ENCODE measurements at places on chromosomes 1 and 21.
A peak's percentile ranks its signal among the peaks of the same experiment; 100 is the strongest.

DNA sequence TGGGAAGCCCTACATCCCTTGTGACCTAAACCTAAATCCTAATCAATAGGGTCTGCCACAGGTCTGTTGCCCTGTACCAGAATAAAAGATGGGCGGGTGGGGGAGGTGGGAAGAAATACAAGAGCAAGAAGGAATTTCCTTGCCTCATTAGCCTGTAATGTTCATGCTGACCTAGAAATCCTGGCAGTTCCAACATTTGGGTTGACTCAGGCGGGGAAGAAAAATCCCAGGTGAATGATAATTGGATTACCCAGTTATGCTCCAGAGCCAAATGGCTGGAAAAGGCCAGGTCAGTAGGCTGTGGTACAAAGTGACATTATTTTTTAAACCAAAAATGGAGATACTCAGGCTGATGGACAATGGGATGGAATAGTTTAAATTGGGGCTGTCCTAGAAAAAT, 27.3 kb upstream of the A3GALT2 start:
- DNase-seq: no peak

- DNase-seq: no peak
Observed at GRCh38 chr1:243715285-243715684, 134.8 kb downstream of the AKT3 start.

- DNase-seq: no peak
Observed at GRCh38 chr1:203130358-203130985, 2.9 kb downstream of the ADORA1 start.

DNA sequence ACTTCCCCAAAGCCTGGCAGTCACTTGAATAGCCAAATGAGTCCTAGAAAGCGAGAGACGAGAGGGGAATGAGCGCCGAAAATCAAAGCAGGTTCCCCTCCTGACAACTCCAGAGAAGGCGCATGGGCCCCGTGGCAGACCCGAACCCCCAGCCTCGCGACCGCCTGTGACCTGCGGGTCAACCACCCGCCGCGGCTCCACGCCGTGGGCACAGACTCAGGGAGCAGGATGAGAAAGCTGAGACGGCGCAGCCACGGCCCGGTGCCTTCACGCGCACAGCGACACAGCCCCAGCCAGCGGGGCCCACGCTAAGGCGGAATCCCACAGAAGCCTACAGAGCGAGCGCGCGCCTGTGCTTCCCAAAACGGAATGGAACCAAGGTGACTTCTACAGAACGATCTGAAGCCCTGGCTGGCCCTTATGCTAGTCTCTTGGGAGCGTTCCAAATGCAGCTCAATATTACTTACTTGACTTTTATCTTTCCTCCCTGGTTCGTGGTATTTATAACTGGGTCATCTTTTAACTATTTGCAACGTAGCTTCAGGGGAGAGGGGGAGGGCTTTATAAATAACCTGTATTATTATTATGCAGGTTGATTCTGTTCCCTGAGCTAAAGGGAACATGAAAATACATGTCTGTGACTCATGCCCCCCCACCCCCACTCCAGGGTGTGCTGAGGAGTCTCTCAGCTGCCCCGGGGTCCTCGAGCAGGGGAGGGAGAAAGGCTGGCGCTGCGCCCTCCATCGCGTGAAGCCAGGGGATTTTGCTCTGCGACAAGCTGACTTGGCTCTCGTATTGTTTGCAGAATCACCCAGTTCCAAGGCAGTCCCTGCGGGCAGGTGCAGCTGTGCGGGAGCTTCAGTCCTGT, 1.7 kb downstream of the TSPEAR start:
- DNase-seq: no peak

DNA sequence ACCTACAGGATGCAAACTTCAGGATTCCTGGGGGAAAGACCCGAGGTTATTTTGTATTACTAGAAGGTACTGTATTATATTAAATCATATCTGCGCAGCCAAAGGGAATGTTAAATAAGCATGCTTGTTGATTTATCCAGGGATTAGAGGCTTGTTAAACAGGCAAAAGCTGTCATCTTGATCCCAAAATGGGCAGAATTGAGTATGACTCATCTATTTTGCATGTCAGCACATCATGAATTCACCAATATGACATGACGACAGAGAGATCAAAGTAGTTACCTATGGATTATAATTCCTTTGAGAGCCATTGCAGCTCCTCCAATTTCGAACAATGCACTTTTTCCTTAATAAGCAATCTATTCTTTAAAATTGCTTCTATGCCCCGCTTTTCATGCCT, 66.1 kb downstream of the TBX15 start:
- DNase-seq: no peak

DNA sequence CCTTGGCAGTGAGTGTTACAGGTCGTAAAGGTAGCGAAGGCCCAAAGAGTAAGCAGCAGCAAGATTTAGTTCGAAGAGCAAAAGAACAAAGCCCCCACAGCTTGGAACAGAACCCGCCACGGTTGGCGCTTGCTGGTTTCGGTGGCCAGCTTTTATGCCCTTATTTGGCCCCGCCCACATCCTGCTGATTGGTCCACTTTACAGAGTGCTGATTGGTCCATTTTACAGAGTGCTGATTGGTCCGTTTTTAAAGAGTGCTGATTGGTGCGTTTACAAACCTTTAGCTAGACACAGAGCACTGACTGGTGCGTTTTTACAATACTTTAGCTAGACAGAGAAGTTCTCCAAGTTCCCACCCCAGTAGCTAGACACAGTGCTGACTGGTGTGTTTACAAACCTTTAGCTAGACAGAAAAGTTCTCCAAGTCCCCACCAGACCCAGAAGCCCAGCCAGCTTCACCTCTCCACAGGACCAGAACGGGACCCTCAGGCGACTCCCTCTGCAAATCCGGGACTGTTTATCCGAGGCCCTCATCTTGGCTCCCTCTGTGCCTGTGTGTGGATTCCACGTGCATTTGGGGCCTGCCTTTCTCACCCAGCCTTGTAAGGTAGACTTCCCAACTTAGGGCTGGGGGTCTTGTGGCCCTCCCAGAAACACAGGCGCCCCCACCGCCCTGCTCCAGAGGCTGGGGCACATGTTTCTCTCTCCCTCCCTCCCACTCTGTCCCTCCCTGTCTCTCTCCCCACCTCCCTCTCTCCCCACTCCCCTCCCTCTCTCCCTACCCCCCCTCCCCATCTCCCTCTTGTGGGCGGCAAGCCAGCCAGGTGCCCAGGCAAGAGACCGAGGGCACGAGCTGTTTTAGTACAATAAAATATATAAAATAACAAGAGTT, 12.6 kb downstream of the FTCD start:
- DNase-seq: no peak

DNA sequence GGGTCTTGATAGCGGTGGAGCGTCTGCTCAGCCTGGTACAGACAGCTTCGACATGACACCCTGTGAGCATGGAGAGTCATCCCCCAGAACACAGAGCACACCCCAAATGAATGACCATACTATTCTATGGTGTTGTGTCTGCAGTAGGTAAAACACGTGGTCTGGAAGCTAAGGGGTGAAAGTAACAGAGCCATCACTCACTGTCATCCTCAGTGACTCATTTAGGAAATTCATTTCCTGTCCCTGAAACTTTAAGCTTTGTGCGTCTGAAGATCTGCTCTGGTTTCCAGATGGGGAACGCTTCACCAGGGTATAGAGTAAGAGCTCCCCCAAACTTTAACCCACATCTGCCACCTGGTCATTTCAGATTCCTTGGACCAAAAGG, 94.8 kb upstream of the DISP3 start:
- no peak for DNase-seq

DNA sequence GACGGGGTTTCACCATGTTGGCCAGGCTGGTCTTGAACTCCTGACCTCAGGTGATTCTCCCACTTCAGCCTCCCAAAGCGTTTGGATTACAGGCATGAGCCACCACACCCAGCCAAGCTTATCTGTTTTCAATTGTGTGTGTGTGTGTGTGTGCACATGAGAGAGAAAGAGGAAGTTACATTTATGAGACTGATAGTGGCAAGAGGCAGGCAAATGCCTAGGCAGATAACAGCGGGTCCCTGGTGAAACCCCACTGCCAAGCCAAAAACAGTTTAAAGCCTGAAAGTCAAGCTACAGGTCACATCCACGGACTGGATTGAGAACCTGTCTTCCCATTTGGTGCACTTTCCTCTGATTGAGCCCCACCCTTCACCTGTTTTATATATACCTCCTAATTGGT, 35.1 kb upstream of the IFNGR2 start:
- no peak for DNase-seq

DNA sequence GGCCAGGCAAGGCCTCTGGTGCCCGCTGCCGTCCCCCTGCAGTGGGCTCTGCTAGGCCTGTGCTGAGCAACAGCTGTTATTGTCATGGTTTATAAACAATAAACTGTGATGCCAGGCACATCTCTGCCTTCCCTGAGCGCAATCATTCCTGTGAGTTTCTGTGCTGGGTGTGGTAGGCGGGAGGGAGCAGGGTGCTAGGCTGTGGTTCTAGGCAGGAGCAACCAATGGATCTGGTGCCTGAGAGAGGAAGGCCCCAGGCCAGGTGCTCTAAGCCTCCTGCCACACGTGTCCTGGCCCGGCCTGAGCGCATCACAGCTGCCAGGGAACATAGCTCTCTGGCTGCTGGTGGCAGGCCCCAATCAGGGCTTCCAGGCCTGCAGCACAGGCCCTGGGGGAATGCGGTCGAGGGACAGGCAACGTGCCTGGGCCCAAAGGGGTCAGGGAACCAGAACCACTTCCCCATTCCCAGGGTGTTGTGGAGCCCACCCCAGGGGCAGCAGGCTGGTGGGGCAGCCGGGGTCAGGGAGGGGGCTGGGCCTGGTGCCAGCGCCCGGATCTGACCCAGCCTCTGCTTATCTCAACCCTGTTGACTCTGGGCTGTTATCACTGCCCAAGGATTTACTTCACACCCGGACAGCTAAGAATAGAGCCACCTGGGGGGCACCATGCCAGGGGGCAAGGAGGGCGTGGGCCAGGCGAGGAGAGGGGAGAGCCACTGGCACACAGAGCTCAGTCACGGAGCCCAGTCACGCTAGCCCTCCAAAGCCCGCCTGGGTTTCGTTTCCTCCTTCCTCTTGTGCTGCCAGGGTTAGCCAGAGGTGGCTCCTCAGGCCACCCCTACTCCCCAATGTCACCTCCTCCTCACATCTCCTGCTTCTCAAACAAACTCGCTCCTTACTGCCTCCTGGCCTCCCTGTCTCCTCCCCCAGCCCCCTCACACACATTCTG, 11.5 kb downstream of the TRIM46 start:
- DNase-seq: no peak

- DNase-seq: peak; percentile 49
Observed at GRCh38 chr1:19209439-19209989, 552 bp downstream of the UBR4 start.

DNA sequence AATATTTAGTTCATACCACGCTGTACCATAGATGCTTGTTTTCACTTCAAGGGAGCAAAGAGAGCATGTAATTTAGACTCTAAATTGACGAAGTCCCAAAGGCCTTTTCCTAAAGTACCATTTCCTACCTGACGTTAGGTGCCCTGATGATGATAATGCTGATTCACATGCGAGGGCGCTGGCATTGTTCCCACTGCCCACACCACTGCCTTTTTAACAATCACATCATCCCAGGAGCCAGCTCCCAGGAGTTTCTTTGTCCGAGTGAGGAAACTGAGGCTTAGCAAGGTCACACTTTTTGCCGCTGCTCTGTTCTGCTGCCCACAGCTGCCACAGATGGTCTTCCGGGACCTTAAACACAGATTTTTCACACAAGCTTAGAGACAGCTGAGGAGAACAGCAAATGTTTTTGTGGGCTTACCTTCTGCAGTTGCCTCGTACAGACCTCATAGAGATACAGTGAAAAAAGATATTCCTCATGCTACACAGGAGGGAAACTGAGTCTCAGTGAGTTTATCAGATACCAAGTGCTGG, 69.4 kb downstream of the EVA1C start:
- DNase-seq: no peak

DNA sequence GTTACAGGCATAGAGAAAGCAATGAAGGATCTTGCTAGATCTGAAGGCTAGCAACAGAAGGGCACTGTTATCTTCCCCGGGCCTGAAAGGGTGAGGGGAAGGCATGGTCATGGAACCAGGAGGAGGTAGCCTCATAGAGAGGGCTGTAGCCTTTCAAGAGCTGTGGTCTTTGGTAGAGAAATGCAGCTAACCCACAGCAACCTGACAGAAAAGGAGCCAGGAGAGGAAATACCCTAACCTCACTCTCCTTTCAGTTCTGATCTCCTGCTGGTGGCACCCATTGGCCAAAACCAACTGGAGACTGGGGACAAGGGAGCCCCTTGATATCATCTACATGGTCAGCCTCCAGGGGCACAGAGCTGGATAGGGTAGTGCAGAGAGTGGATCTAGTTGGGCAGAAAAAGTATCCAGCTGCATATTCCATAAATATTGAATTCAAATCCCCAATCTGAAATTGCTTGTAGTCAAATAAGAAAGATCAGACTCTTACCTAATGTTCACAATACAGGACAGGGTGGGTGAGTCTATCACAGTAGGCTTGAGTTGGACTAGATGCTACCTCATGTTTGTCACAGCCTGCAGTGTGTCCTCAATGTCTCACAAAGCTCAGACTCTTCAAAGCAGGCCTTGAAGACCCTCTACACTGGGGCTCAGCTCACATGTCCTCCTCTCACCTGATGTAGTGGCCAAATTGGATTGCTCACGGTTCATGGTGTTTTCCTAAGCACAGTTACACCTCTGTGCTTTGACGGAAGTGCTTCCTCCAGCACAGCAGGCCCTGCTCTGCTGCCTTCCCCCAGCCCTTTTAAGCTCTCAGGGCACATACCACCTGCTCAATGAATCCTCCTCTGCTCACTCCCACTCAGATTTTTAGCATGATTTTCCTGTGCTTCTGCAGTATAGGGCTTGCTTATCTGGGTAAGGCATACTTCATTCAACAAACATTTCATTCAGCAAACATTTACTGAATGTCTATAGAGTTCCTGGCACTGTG, 74.1 kb upstream of the JUN start:
- DNase-seq: peak; percentile 6

DNA sequence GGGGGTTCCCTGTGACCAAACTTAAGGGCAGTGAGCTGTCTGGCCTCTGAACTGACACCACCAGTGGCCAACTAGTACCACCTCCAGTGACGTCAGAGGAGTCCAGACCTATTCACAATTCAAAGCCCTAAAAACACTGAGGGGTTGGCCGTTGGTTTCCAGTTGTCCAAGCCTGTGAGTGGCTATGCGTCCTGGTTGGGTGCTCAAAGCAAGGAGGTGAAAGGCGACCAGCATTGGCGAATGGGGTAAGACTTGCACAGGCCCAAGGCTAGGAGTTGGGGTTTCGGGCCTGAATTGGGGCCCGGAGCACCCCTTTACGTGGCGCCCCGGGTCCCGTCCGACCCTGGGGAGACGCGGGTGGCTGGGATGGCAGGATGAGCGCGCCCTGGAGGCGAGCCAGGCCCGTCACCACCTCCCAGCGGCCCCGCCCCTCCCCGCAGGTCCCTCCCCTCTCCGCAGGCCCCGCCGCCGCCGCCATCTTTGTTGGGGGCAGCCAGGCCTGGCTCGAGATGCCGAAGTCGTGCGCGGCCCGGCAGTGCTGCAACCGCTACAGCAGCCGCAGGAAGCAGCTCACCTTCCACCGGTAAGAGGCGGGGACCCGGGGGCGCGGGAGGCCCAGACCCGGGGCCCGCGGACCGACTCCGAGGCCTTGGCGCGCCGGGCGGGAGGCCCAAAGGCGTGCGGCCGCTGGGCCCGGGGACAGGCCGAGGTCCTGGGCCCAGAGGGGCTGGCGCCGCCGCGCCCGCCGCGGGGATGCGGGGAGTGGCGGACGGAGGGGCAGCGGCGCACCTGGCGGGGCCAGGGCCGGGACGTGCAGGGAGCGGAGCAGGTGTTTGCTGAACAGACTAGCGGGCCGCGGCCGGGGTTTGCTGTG, at the start of gene THAP3:
THAP3 (plus strand) TSS at position 159 of the 874 bp plus-strand sequence; CDS start at position 510, 351 bp downstream.
- peak; percentile 81 for DNase-seq
